8988T (cell line): ENCODE measurements at places on chromosomes 4 and X.

DNA sequence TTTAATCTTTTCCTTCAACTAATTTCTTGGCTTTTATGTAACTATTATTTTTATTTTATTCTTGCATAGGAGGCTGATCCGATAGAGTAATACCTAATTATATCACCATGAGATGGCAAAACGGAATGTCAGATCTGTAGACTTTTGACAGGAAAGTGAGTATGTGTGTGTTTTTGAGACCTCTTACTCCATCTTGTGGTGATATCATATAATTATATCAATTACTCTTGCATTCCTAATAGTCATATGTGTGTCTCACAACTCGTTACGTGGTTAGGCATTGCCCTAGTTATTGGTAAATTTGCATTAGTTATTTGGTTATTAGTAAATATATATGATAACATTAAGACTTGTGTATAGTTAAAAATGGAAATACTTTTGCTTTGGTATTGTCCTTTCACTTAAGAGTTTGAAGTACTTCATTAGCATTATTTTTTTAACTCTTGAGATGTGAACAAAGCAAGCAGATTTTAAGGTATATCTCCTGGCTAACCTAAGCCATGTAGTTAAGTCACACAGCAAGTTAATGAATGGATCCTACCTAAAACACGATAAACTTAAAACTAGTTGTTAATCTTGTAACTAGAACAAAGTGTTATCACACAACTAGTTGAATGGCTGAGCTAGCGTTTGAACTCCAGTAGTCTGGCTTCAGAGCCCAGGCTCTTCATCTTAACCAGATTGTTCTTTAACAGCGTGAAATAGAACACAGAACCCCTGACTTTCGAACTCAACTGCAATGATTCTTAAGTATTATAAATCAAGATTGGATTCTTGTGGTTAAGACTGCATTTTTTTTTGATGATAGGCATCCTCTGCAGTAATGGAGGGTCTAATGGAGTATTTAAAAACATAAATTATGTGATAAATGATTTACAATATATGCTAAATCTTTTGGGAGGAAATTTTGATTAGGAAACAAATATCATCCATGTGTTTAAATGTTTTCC, 67.1 kb downstream of the PGRMC2 start:
- DNase-seq, result no peak

- no peak for DNase-seq
Observed at GRCh38 chr4:113825272-113825671, 63.7 kb upstream of the CAMK2D start.

DNA sequence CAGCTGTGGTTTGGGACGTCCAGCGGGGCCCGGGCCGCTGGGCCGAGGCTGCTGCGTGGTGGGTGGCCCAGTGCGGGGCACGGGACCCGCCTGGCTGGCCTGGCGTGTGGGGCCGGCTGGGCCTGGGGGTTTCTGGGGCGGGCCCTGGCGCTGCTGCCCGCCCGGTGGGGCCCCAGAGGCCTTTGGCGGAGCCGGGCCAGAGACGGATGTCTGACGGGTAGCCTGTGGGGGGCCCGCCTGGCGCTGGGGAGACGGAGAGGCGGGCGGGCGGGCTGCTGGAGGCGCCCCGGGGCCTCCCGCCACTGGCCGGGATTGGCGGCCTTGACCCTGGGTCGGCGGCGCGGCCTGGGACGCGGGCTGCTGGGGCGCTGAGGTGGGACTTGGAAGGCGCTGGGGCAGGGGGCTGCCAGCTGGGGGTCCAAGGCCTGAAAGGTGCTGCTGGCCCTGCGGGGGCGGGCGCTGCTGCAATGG, 8.1 kb upstream of the TIMP1 start:
- DNase-seq, result no peak

GRCh38 chr4:24471486-24472160, 112.7 kb downstream of the DHX15 start:
- DNase-seq, result peak; percentile 44

DNA sequence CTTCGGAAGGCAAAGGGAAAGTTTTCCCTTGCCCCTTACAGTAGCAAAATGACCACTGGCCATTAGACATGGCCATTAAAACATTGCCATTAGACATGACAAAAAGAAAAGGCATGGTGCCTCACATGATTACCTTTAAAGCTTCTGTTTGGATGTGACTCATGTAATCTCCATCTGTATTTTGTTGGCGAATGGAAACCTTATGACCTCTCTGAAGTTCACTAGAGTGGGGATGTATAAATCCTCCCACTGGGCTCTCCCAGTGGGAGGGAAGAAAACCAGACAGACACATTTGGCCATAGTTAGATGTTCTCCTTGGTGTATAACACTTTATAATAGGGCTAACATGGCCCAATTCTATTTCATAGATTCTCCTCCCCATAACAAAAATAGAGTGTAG, 152.6 kb downstream of the MAGEB17 start:
- DNase-seq, result no peak

GRCh38 chr4:83247415-83248357, 36.9 kb downstream of the COQ2 start:
- DNase-seq, result no peak

DNA sequence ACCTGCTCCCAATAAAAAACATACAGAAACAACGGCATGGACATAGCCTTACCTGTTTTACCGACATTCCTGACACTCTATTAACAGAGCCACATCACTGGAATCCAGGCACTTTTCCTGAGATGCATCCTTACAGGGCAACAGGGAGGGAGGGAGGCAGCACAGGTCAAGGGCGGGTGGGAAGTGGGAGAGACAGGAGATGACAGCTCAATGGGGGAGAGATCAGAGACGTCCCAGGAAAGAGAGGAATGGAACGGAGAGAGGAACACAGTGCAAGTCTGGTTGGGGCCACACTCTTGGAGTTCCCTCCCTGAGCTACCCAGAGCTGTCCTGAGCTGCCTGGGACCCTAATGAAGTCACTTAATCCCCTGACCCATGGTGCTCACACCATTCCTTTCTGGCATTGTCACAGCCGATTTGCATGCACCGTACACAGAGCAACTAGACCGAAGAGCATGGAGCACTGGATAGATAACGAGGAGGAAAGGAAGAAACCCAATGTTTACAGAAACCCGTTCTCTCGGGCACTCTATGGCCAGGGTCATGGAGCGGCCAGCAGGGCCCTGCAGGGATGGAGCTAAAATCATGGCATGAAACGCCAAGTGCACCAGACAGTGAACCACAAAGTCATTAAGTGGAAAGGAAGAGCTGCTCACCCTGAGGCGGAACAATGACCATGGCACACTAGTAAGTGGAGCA, 93.1 kb downstream of the NSUN7 start:
- DNase-seq, result no peak

GRCh38 chrX:69144838-69145680, 20.2 kb downstream of the PJA1 start:
- no peak for DNase-seq

DNA sequence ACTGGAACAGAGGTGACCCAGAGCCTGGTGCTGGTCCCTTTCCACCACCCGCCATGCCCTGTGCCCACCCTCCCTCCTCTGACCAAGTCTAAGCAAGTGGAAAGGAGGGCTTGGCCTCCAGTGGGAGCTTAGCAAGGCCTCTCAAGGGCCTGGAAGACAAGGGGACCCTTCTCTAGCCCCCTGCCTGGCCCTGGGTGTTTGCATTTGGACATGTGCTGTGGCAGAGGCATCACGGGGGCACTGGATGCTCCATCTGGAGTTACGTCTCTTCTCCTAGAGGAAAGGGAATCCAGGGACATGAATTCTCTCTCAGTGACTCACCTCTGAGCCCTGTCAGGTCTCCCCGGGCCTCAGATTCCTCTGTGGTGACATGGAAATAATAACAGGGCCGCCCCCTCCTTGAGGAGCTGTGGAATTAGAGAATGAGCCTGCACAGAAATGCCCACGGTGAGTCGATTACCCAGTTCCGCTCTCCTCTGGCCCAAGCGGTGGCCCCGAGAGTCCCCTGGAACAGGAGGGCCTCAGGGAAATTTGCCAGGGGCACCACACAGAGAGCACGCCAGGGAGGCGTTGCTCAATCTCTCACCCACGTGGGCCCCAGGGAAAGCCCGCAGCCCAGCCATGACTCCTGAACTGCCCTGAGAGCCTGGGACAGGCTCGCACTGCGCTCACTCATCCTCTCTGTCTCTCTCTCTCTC, 189.6 kb downstream of the BCOR start:
- peak; percentile 75 for DNase-seq

DNA sequence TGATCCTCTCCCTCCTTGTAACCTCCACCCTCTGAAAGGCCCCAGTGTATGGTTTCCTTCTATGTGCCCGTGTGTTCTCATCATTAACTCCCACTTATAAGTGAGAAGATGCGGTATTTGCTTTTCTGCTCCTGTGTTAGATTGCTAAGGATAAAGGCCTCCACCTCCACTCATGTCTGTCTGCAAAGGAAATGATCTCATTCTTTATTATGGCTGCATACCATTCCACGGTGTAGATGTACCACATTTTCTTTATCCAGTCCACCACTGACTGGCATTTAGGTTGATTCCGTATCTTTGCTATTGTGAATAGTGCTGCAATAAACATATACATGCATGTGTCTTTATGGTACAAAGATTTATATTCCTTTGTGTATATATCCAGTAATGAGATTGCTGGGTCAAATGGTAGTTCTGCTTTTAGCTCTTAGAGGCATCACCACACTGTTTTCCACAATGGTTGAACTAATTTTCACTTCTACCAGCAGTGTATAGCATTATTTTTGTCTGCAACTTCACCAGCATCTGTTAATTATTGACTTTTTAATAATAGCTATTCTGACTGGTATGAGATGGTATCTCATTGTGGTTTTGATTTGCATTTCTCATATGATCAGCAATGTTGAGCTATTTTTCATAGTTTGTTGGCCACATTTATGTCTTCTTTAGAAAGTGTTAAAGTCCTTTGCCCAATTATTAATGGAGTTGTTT, 1030.9 kb downstream of the FSTL5 start:
- no peak for DNase-seq

- DNase-seq, result no peak
Observed at GRCh38 chr4:139458543-139458942, 4.6 kb downstream of the RAB33B start.

DNA sequence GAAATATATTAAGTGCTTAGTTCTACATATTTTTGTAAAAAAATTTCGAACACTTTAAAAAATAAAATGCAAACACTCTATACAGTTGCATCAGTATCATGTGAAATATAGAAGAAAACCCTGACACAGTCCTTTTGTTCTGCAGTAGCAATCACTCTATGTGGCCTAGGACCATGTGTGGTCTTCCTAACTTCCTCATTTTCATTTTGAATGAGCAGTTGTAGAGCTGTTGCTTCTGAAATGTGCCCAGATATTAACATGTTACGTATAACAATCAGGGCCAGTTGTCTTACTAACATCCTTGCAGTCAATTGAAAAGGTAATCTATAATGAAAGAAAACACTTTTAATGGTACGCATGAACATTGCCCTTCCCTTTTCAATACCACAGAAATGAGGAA, 107.9 kb downstream of the ZNF827 start:
- no peak for DNase-seq

DNA sequence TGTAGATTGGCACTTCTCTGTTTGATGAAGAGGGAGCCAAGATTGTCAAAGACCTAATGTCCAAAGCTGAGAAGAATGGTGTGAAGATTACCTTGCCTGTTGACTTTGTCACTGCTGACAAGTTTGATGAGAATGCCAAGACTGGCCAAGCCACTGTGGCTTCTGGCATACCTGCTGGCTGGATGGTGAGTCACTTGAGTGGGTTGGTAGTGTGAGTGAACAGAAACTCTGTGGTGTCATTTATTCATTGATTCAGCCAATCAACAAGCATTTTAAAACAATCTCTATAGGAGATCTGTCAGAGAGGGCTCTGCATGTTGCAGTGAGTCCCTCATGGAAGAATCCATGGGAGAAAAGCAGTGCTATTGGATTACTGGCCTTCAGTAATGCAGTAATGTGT, 16.3 kb downstream of the TAF9B start:
- DNase-seq, result no peak

- DNase-seq, result no peak
Observed at GRCh38 chr4:56619160-56619559, 61.9 kb downstream of the HOPX start.

GRCh38 chrX:68589372-68589753, 58.1 kb upstream of the STARD8 start:
- DNase-seq, result no peak

GRCh38 chrX:96763608-96764007, 79.0 kb downstream of the DIAPH2 start:
- no peak for DNase-seq

DNA sequence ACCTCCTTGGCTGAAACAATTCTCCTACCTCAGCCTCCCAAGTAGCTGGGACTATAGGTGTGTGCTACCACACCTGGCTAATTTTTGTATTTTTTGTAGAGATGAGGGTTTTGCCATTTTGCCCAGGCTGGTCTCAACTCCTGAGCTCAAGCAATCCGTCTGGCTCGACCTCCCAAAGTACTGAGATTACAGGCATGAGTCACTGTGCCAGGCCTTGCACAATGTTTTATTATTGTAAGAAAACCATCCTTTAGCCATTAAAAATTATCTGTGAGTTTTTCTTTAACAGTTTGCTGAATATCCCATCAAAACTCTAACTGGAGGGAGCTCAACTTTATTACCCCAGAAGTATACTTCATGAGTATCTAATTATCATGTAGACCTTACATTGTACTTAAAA, 900.3 kb downstream of the PCDH7 start:
- DNase-seq, result no peak

- DNase-seq, result no peak
Observed at GRCh38 chrX:7109049-7109531, 38.4 kb upstream of the STS start.

DNA sequence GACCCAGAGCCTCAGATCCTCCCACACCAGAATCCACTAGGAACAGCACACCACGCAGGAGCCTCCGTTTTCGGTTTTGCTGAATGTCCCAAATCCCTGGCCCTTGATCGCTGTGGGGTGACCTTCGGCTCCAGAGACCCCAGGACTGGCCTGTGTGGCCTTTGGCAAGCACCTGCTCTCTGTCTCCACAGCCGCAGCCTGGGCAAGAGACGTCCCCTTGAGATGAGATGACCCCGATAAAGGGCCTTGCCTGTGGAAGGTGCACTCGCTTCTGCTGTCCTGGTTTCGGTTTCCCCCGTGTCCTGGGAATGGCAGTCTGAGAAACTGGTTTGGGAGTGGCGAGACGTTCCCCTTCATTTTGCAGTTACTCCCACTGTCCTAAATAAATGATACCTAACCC, 9.6 kb downstream of the PSAPL1 start:
- no peak for DNase-seq

DNA sequence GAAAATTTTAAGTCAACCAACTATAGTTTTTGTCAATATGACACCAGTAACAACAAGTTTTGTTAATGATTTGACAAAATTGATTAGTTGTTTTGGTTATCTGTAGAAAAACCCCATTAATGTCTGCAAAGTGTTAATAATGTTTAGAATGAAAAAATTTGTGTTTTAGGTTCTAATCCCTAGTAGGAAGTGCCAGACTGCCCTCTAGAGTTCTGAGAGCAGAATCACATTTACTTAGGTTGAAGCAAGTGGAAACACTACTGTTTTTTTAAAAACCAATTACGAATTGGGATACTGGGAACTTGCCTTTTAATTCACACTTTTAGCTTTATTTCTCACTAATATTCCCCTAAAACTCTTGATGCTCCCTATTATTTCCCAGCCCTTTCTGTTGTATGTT, 101.1 kb upstream of the CYLC1 start:
- DNase-seq, result no peak

- DNase-seq, result no peak
Observed at GRCh38 chr4:80900908-80901307, 129.6 kb upstream of the BMP3 start.
